ENCODE measurements at places on chromosomes 11 and 22. TPM values are rescaled to one million over a fixed set of nuclear protein-coding genes. Genes with fewer than 3 reads are reported as not detected.

Gene KBTBD4
- total RNA-seq = 21.6 TPM

DNA sequence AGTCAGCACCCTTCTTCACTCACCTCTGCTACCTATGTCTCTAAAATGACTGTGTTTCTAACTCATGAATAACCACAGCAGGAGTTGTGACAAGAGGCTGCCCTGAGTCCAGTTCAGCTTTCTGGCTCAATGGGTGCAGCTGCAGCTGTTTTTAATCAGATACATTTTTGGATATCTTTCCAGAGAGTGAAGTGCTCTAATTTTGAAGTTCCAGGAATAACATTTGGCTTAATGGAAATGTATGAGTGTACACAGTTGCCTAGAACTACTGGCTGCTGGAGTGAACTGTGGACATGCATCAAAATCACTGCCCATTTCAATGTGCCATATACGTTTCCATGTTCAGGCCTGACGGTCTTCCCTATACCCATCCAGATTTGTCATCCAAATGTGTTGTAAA, 769.5 kb upstream of the ANO3 start:
- no peaks in the 10 kb centered on the region for H3K27me3 ChIP-seq
- H3K36me3 ChIP-seq = no peaks in the 10 kb centered on the region
- DNase-seq = no peak
- no peak overlapping the region for H3K4me3 ChIP-seq

DNA sequence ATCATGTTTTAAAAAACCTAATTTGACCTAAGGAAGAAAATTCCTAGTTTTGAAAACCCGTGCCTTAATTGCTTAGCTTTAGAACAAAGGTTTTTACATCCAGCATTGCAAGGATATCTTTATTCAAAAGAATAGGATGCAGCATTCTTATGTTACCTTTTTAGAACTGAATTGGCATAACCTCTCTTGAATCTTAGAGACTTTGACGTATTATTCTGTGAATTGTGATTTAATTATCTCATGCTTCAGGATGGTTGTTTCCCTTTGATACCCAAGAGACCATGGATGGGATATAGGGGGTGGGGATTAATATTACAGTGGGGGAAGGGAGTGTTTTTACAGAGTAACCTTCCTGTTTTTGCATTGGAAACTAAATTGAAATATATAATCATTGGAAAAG, 49.4 kb downstream of the ARHGEF12 start:
- no peak overlapping the region for H3K27ac ChIP-seq
- no peak overlapping the region for H3K4me3 ChIP-seq
- H3K36me3 ChIP-seq = no peaks in the 10 kb centered on the region
- H3K4me1 ChIP-seq = no peaks in the 10 kb centered on the region
- no peak for DNase-seq

DNA sequence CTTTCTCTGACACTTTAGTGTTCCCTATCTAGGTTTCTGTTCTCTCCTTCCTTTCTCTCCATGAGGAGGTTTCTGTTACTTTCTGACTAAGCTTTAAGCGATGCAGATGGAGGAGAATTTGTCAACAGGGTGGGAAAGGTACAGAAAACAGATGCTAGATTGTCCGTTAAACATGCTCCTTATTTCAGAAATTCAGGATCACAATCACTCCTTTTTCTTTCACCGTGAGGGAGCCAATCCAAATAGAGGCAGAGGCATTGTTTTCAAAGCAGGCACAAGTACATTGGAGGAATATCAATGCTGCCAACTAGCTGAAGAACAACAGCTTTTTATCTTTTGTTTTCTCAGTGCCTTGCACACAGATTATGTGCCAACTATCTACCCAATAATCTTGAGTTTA, 215.7 kb upstream of the FOLH1 start:
- H3K27ac ChIP-seq = no peak overlapping the region
- H3K36me3 ChIP-seq = no peaks in the 10 kb centered on the region
- no peak for DNase-seq
- no peak overlapping the region for H3K4me3 ChIP-seq
- H3K4me1 ChIP-seq = no peaks in the 10 kb centered on the region

DNA sequence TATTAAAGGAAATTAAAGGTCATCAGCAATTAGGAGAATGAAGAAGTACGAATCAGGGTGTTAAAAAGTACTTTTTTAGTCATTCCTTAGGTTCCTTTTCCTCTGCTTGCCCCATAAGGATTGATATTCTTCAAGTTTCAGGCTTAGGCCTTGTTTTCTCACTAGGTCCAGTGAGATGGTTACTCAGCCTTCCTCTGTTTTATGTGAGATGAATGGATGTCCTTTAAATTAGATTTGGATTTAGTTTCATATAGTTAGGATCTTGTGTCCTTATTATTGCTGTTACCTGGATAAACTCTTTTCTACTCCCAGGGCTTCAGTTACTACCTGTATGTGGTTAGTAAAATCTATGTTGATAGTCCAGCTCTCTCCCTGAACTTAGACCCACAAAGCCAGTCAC, 29.2 kb downstream of the FAR1 start:
- peaks cover 17% of the 10 kb centered on the region for H3K36me3 ChIP-seq
- H3K27me3 ChIP-seq = no peaks in the 10 kb centered on the region
- H3K27ac ChIP-seq = no peak overlapping the region
- no peak for DNase-seq

DNA sequence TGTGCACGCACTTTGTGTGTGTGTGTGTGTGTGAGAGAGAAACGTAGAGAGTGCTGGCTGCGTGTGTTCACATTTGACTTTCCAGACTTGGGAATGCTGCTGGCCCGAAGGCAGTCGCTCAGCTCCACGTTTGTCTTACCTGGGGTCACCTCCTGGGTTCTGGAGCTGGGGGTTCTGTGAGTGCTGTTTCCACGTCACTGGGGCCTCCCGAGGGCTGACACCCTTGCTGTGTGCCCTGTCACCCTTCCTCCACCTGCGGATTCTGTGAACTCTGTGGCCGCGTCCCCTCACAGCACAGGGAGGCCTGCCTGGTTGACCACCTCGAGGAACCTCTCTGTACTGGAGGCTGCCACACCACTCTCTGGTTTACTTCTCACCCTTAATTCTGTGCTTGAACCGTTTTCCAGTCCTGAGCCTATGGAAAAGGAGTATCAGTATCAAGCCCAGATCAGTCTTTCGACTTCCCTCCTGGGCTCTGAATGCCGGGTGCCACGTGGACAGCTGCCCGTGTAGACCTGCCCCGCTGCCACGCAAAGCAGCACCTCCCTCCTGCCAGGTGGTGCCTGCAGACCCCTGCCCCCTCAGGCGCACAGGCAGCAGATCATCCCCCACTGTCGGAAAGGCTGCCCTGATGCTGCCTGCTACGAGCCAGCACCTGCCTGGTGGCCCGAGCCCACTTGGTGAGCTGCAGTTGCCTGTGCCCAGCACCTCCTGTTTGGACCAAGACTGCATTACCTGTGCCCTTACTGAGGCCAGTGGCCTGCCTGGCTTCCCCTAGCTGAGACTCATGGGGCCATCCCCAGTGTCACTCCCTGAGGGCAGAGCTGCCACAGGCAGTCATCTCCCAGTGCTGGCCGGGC, 233.3 kb downstream of the TBC1D22A start:
- DNase-seq = no peak
- peaks cover 5% of the 10 kb centered on the region for H3K4me1 ChIP-seq
- no peak overlapping the region for H3K27ac ChIP-seq
- peaks cover 45% of the 10 kb centered on the region for H3K36me3 ChIP-seq
- no peak overlapping the region for H3K4me3 ChIP-seq
